NT2/D1 (cell line): ENCODE measurements at places on chromosomes 2 and 18.

DNA sequence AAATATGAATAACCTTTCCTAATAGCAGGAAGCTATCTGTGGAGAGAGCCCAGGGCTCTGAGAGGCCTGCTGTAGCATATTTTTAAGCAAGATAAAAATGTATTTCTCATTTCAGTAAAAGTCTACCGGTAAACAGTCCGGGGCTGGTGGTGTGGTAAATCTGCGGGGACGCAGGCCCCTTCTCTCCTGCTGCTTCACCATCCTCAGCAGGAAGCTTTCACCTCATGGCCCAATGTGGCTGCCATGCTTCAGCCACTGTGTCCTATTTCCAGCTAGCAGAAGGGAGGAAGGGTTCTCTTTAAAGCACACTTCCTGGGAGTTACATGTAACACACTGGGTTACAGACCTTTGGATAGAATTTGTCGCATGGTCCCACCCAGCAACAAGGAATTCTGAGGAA is 79.5 kb upstream of the ODC1 start:
- no peak for DNase-seq

- DNase-seq, result no peak
Measured at GRCh38 chr2:48510329-48510728, 19.6 kb upstream of the STON1 start.

GRCh38 chr18:37161491-37161890 is 332.6 kb downstream of the KIAA1328 start:
- no peak for DNase-seq

GRCh38 chr2:28624436-28624792 is 127.2 kb upstream of the PPP1CB start:
- DNase-seq, result no peak

- DNase-seq, result no peak
Measured at GRCh38 chr2:425947-426346, 138.1 kb upstream of the ALKAL2 start.

DNA sequence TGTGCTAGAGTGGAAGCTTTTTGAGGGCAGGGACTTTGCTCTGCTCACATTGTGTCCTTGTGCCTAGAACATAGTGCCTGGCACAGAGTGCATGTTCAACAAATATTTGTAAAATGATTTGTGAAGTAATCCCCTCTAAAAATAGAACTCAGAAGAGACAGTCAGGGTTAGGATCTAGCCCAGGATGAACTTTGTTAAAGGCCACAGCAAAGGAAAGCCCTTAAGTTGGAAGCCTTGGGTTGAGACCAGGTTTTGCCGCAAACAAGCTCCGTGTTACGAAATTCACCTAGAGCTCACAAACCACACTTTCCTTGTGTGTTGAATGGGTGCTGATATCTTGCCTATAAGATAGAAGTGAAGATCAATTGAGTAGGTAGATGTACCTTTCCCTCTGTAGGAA is 84.2 kb downstream of the SETBP1 start:
- no peak for DNase-seq

- no peak for DNase-seq
Measured at GRCh38 chr2:170486730-170487129, 228.4 kb upstream of the SP5 start.

DNA sequence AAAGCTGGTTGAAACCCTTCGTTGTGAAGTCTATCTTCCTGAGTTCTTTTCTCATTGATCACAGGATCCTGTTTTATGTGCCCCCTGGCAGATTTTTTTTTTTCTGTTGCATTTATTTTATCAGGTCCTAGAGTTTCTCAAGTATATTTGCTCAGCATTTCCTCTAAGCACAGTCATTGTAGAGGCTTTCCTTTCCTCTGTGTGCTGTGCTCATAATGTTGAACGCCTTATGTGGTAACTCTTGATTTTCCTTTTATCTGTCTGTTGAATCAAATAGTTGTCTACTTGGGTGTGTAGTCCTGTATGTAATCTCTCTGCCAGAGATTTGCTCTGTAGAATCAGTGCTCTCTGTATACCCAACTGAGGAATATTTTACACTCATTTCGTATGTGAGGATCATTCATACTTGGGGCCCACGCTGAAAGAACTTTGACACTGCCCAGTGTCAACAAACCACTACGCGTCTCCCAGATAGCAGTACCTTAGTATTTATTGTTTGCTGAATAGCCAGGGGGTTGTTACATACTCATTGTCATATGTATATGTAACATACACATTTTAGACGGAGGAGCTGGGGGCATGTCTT is 118.2 kb downstream of the CTNNA2 start:
- DNase-seq, result no peak

- no peak for DNase-seq
Measured at GRCh38 chr2:129139380-129139779, 820.7 kb upstream of the HS6ST1 start.
